ENCODE measurements at places on chromosomes 6 and 20. TPM values are rescaled to one million over a fixed set of nuclear protein-coding genes. Genes with fewer than 3 reads are reported as not detected.

Gene CTAGE9
- total RNA-seq: not detected

Gene SLC17A3
- total RNA-seq: not detected

Gene SLC13A3
- 4.6 TPM for total RNA-seq

Gene EBF4
- total RNA-seq: 1.1 TPM

Gene SLC32A1
- not detected for total RNA-seq

Gene TPBG
- total RNA-seq: 276 TPM

Gene SMPDL3A
- 11.5 TPM for total RNA-seq

Gene DEFB129
- not detected for total RNA-seq

Gene ZNF165
- 0.22 TPM for total RNA-seq

Gene KCTD20
- 74.6 TPM for total RNA-seq

Gene POM121L2
- not detected for total RNA-seq

Gene SPDEF
- total RNA-seq: not detected

Gene GLP1R
- total RNA-seq: not detected

Gene PPP1R14C
- not detected for total RNA-seq

Gene CCDC167
- total RNA-seq: 31.1 TPM

Gene TTBK1
- total RNA-seq: not detected

Gene ARG1
- not detected for total RNA-seq

Gene RPS21
- total RNA-seq: 472 TPM

Gene STX11
- 2.6 TPM for total RNA-seq

Gene SMIM29
- total RNA-seq: 54.1 TPM

Gene GPX5
- total RNA-seq: not detected

Gene CRYBG1
- 3.1 TPM for total RNA-seq

Gene TCF21
- 10.3 TPM for total RNA-seq

Gene CAP2
- 35.4 TPM for total RNA-seq
